ENCODE measurements at places on chromosomes 6 and 20.

- DNase-seq: no peak
Observed at GRCh38 chr20:61052776-61053442, 199.2 kb upstream of the CDH4 start.

DNA sequence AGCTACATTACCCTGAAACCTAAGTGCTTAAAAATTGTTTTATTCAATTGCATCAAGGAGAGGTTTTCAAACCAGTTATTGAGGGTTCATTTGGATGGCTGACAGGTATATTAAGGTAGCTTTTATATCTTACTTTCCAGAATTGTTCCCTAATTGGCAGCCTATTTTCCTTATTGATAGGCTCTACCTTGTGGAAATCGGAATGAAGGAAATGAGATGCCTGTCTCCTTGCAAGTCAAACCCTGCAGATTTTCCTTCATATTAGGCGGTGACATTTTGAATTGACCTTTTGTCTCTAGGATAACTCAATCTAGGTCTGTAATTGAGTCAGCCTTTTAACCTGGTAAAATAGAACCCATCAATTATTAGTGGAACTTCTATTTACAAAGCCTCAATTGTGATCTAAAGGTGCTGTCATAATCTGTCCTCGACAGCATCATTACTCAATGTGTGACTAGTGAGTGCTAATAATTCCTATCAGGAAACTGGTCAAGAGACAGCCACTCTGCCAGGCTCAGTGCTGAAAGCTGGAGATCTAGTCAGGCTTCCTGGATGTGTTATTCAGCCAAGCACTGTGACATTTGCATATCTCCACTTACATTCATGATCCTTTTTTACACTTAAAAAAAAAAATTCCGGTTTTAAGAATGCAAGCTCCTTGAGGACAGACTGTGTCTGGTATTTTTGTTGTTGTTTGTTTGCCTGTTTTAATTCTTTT, 20.1 kb downstream of the OPRM1 start:
- DNase-seq: no peak

- no peak for DNase-seq
Observed at GRCh38 chr6:113184736-113185135, 672.4 kb upstream of the MARCKS start.

DNA sequence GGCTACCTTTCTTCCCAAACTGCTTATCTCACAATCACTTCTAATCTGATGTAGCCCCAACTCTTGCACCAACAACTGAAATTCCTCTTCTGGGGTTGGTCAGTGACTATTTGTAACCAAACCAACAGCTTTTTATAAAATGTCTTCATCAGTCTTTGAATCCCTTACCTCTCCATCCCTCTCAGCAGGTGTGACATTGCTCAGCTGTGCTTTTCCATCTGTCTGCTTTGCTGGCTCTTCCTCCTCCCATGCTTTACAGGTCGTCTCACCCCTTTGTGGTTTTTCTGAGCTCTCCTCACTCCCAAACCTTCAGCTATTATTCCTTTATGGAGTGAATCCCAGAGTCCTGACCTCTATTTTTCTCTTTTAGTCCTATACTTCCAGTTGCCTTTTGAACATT, 5.9 kb downstream of the MAP7 start:
- no peak for DNase-seq

- DNase-seq: no peak
Observed at GRCh38 chr20:16271450-16271849, 301.8 kb downstream of the KIF16B start.

DNA sequence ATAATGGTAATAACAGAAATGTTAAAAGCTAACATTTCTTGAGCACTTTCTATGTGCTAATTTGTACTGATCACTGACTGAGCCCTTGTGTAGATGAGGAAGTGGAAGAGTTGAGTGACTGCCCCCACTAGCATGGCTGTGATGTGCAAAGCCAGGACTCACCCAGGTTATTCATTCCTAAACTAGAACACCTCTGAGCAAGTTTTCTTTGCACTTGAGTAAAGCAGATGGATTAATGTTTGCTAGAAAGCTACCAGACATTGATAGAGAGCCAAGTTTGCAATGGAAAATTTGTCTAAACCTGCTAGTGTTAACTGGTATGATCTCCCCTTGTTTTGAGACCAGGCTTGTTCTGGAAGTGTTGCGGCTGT, 467.4 kb upstream of the PLCB4 start:
- no peak for DNase-seq

DNA sequence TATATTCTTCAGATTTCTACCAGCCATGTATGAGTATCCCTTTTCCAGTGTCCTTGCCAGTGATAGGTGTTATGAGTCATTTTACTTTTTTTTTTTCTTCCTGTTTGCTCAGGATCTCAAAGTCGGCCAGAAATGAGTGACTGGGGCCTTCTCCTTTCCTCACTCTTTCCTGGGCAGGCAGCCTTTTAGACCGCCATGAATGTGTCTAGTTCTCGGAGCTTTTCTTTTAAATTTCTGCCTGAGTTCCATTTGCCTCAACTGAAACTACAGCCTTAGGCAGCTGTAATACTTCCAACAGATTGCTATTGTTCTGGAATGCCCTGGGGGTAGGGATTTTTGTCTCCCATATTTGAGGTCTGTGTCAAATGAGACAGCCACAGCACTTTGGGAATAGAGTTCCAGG, 83.7 kb downstream of the STXBP5 start:
- DNase-seq: no peak

DNA sequence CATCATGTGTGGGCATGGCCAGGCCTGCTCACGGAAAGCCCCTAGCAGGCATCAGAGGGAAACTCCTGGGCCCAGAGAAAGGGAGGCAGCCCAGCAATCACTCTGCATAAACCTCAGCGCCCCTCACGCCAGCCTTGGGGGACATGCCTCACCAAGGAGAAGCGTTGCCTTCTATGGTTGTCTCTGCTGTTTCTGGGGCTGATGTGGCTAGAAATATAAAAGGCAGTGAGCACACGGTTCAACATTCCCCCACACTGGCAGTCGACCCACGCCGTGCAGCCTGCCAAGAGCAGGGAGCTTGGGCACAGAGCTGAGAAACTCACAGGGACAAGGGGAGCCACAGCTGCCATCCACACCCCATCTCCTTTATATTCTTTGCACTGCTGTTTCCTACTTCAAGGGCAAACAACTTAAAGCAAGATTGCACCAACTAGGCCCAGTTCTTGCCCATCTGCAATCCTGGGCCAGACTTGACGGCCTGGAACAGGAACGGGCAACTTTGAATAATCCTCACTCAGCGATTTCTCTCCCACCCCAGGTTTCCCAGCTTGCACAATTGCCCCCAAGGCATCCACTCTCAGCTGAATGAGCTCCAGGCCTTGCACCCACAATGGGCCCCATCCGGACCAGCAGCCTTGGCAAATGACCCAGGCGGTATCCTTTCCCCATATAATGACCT, 35.5 kb upstream of the FOXC1 start:
- no peak for DNase-seq

DNA sequence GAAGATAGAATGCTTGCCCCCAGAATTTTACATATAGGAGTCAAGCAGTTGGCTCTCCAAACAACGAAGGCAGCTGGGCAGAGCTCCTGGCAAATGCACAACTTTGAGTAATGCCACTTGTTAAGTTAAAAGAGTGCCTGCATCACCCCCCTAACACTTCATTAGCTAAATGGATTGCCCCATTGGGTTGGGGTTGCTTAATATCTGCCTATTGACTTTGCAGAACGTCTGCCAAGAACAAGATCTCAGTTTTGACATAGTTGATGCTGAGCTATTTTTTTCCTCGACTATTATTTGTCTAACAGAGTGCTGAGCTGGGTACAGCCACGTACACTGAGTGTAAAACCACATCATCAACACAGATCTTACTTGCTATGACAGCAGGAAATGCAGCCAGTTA, 12.1 kb downstream of the ANKRD60 start:
- DNase-seq: no peak

- DNase-seq: peak; percentile 52
Observed at GRCh38 chr6:108565091-108565766, 4.5 kb downstream of the FOXO3 start.

- no peak for DNase-seq
Observed at GRCh38 chr20:22984606-22985005, 50.5 kb upstream of the SSTR4 start.

DNA sequence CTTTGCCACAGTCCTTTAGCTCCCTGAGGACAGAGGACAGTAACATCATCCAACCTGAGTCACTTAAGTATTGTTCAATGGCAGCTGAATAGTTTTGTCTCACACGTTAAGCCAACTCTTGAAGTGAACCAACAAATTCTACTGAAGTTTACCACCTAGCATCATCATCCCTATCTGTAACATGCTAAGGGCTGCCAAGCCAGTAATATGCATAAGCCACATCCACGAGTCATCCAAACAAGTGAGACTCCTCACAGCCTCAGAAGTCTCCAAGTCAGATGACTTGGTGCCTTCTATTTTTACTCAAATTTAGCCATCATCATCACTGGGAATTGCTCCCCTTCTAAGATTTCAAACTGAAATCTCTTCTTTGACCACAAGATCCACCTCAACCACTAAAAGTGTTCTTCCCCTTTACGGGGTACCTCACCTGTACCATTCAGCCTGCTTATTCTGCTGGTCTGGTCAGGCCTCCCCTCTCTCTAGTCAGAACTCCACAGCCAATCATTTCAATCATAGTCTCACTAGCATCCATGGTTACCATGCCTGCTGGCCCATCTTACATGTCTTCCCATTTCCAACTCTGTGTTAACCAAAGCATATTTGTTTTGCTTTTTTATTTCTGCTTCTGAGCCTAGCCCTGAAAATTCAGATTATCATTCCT, 73.7 kb downstream of the DTNBP1 start:
- DNase-seq: no peak

GRCh38 chr6:33430991-33431879, 11.4 kb downstream of the SYNGAP1 start:
- DNase-seq: peak; percentile 55

GRCh38 chr6:2232445-2232844, 13.0 kb downstream of the GMDS start:
- no peak for DNase-seq

GRCh38 chr6:168715643-168716481, 274.9 kb downstream of the SMOC2 start:
- no peak for DNase-seq

DNA sequence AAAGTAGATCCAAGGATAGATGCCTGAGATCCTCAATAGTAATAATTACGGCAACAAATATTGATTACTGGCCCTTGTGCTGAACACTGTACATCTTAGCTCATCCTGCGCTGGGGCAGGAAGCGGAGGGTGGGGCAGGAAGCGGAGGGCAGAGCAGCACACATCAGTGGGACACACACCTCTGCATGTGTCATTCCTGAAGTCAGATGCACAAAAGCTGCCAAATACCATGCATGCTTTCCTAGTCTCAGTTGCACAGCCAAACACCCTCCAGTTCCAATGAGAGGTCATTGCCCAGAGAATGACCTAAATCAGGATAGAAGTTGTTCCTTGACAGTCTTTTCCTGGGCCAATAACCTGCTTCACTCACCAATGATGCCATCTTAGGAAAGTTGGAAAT, 74.4 kb upstream of the FOXC1 start:
- no peak for DNase-seq

DNA sequence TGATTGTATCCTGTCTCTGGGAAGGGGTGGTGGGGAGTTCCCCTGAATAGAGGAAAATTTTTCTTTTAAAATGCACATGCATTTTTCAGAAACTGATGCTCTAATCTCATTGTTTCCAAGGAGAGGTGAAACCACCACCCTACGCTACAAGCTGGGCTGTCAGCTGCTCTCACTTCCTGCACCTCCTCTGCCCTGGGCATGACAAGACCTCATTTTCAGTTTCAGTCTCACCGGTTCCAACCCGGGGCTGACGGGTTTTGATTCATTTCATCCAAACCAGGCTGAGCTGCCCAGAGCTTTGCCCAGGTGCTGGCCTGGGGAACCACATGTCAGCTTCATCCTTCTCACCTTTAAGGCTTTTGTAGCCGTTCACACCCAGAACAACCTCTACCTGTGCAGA, 99.7 kb downstream of the EYA2 start:
- DNase-seq: no peak

DNA sequence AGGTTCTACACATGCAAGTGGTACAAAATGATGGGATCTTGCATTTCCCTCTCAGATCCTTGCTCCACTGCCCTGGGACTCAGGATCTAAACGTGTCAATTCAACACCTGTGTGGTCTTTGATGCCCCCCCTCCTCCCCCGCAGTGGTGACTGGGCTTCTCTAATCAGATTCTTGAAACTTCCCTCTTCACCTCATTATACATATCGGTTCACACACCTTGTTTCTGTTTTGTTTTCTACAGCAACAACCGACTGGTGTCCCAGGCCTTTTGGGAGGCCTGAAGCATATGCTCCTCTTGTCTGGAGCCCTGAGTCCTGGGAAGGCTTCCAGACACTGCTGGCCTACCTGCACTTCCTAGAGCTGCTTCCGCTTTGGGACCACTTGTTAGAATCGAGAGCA, 20.0 kb downstream of the SAMD3 start:
- no peak for DNase-seq

Measured in hematopoietic multipotent progenitor cell treated with erythropoietin and hydrocortisone succinate and interleukin-3 and kit ligand, for 15 days (in vitro differentiated cells).